EL (cell line): ENCODE measurements at places on chromosomes 7 and 10.

DNA sequence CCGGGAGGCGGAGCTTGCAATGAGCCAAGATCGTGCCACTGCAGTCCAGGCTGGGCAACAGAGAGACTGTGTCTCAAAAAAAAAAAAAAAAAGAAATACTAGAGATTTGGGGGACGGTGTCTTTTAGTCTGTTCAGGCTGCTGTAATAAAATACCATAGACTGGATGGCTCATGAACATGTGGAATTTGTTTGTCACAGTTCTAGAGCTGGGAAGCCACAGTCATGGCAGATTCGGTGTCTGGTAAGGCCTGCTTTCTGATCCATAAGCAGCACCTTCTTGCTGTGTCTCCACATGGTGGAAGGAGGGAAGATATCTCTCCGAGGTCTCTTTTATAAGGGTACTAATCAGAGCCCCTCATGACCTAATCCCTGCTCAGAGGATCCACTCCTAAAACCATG, 102.7 kb upstream of the MKLN1 start:
- DNase-seq = no peak

- DNase-seq = no peak
Measured at GRCh38 chr7:26563406-26563805, 271.7 kb downstream of the SNX10 start.

- DNase-seq = no peak
Measured at GRCh38 chr10:79153745-79154144, 85.0 kb downstream of the ZMIZ1 start.

- DNase-seq = no peak
Measured at GRCh38 chr7:138584696-138585095, 116.5 kb downstream of the SVOPL start.

DNA sequence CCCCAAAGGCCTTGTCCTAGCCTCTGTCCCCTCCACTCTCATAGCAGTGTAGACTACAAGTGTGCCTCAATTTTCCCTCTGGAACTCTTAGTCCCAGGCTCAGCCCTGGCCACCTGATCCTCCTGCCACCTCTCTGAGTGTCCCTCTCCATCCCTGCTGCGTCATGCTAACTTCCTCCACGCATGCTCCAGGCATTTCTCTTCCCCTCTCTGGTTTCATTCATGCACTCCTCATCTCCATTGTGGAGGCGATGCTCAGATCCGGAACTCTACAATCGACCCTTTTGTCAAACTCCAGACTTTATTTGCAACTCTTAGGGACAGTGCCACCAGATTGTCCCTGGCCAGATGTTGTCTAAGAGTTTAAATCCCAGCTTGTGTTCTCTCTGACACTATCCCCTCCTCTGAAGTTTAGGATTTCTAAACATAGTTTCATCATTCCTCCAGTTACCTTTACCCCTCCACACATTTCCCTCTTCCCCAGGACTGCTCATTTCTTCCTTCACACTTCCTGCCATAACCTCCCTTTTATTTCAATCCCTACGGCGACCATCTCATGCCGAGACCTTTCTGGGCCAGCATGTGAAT, 492.6 kb downstream of the PLXNA4 start:
- no peak for DNase-seq

GRCh38 chr7:13982940-13983677, 6.4 kb downstream of the ETV1 start:
- DNase-seq = no peak

- DNase-seq = no peak
Measured at GRCh38 chr7:36312915-36313334, 76.7 kb upstream of the ANLN start.

DNA sequence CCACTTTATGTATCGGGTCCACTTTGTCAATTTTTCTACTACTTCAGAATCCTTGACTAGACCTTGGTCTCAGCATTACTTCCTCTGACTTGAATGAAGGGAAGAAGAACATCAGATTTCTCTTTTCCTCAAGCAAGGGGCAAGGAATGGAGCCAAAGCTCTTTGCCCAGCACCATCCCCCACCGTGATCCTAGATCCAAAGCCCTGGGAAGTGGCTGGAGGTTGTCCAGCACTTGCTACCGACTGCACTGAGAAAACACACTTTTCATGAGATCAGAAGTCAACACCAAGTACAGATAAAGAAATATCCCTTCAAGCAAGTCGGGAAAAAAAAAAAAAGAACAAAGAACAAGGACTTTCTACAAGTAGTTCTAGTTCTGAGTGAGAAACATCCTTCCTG, 102.1 kb upstream of the DDC start:
- no peak for DNase-seq

DNA sequence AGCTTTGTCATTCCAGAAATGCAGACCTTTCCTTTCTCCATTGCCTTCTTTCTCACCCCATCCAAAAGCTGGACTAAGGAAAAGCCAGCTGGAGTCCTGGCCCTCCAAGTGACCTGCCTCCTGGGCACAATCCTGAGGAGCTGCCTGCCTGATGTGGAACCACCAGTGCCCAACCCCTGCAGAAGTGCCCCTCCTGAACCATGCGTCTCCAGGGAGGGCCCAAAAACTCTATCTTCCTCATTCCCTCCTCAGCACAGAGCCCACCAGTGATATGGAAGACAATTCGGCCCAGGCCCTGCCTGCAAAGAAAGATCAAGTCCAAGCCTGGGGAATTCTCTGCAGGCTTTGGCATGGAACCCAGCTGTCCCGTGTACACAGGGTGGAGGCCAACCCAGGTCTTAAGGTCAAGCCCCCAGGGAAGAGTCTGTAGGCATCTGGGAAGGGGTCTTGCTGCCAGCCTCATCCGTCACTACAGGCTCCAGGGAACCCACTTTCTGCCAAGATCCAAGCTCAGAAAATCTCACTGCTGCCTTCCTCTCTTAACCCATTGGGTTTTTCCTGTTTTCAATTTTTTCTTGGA, 3.5 kb upstream of the GRID1 start:
- no peak for DNase-seq

DNA sequence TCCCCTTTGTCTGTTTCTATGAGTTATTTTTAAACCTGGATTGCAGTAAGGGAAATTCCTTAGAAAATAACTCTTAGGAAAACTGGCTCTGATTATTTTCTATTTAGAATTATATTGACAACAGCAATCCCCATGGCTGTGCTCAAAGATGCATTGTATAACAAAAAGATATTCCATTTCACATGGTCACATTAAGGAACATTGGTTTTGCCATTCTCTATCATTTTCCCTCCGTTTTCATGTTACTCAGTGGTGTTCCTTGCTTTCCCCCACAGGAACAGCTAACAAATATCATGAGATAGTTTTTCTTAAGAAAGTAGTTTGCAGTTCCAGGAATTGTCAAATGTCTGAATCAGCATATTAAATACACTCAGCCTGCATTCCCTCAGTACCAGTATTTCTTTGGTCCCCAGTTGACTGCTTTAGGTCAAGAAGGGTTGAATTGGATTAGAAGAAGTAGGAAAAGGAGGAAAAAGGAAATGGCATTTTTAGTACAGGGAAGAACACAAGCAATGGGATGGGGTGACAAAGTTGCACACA, 436.7 kb downstream of the TNS3 start:
- DNase-seq = no peak

- no peak for DNase-seq
Measured at GRCh38 chr7:155368894-155369600, 71.4 kb downstream of the INSIG1 start.

DNA sequence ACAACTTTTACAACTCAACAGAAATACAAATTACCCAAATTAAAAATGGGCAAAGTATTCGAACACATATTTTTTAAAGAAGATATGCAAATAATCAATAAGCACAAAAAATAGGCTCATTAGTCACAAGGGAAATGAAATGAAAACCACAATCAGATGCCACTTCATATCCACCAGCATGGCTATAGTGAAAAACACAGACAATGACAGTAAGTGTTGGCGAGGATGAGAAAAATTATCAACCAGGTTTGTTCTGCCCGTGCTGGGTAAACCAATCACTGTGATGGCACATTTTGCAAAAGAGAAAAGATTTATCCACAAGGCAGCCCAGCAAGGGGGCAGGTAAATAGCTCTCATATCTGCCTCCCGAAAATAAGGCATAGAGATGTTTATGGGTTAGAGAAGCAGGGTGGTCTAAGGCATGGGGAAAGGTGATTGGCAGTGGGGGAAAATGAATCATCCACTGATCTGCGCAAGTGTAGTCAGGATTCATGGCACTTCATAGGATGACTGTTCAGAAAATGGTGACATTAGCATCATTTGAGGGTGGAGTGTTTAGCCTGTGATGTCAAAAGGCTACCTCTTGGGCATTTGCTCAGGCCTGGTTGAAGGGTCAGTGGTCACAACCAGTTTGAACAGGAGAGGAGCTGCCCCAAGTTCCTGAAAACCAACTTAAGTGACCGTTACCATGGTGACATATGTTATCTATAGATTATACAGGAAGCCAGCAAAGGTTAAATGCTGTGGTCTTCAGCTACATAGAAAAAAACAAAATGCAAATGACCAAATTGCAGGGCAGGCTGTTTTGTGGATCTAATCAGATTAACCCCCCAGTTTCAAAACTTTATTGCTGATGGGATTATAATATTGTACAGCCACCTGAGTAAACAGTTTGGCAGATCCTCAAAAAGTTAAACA, 8.0 kb upstream of the CFAP70 start:
- no peak for DNase-seq

DNA sequence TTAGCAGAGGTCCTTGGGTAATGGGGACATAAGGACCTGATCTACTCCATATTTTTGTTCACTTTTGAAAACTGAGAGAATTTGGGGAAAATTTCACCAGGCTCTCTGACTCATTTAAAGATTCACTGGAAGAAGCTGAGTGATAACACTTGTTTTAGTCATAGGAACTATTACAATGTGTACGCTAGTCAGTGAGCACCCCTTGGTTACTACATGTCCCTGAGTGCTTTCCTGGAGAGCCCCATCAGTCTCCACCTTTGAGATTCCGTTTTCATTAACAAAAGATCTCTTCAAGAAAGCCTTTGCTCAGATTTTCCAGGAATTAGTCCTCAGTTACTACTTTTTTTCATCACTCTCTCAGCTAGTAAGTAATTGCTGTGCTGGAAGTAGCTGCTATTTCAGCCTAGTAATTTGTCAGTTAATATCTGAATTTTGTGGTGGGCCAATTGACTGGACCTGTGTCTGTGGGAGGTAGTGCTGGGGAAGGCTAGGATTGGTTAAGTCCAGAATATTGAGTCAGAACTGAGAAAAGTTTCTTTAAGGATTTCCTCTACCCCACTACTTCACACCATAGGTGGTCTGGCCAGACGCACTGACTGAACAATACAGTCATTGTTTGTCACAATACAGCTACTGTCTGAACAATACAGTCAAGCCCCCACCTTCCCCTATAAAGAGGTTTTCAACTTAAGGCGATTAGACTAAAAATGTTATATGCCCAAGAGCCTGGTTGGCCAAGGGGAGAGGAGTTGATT, 235.0 kb downstream of the CCDC7 start:
- DNase-seq = no peak

DNA sequence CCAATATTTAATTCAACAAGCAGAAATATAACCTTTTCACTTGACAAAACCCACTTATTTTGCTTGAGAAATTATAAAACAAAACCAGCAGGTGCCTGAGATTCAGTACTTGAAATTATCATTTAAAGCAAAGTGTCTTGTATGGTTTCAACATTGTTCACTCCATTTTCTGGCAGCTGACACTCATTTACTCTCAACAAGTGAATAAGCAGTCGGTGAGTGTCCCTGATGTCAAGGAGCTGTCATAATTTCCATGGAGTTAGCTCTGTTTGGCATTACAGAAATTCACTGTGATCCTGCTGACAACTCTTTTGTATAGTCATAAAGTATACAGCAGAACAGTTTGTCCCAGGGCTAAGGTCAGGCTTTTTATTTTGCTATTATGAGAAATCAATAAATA, 490.0 kb downstream of the CNTNAP2 start:
- DNase-seq = no peak

DNA sequence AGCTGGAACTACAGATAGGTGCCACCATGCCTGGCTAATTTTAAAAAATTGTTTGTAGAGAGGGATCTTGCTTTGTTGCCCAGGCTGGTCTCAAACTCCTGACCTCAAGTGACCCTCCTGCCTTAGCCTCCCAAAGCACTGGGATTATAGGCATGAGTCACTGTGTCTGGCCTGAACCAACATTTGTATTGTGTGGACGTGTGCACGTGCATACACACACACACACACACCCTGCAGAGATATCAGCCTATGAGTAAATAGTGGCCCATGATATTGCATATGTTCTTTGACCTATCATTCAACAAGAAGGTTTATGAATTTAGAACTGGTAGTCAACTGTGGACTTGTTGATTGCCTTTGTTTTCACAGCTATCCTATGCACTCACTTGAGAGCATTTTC, 161.6 kb downstream of the BAMBI start:
- DNase-seq = peak; percentile 56

DNA sequence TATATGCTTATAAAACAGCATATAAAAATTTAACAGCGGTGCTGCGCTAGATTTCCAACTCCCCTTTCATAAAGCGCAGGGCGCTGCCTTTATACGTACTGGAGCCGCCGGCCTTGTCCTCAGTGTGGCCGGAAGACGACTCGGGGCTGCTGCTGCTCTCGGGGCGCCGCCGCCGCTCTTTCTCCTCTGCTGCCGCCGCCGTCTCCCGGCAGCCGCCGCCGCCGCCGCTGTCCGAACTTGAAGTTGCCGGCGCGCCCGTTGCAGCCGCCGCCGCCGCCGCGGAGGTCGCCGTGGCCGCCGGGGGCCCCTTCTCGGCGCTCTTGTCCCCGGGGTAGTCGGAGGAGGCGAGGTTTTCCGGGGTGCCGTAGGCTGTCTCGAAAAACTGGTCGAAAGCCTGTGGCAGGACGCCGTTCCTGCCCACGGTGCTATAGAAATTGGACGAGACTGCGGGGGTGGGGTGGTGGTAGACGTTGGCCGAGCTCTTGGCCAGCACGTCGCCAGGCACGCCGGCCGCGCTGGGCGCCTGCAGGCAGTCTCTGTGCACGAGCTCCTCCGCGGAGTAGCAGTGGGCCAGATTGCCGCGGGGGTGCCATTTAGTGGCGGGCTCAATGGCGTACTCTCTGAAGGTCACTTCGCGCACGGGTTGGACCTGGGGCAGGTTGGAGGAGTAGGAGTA, 557 bp downstream of the HOXA11 start:
- peak; percentile 49 for DNase-seq

- no peak for DNase-seq
Measured at GRCh38 chr7:127731431-127732080, 79.6 kb downstream of the SND1 start.
